ENCODE measurements at places on chromosomes 3 and 15. TPM values are rescaled to one million over a fixed set of nuclear protein-coding genes. Genes with fewer than 3 reads are reported as not detected.

The C3orf70 gene
- total RNA-seq: 0.06 TPM

The CNTN3 gene
- total RNA-seq: not detected

DNA sequence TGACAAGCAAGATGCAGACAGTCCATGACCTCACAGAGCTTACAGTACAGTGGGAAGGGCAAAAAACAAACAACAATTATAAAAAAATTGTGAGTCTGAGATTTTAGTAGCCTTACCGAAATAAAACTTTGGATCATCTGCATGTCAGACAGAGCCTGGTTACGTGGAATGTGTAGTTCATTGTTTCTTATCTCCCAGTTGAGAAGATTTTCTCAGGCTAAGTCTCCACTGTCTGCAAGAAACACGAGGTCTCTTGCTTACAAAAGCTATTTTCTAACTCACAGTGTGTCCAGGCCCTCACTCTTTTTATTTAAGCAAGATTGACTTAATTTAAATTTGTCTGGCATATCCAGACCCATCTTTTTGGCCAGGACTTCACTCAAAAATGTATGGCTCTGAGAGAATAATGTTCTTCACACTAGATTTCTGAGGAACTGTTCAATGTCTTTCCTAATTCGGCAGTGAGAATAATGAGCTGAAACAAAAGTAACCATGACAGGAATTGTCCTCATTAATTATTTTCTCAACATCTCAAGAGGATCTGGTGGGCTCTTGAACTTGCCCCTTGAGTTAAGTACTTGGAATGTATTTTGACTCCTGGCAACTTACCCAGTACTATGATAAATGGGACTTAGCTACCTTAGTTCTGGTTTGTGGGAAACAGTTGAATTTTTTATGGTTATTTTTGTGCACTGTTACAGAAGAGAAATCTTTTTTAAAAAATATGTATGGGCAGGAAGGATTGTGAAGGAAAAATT is 265.1 kb upstream of the COL8A1 start:
- no peak for DNase-seq

DNA sequence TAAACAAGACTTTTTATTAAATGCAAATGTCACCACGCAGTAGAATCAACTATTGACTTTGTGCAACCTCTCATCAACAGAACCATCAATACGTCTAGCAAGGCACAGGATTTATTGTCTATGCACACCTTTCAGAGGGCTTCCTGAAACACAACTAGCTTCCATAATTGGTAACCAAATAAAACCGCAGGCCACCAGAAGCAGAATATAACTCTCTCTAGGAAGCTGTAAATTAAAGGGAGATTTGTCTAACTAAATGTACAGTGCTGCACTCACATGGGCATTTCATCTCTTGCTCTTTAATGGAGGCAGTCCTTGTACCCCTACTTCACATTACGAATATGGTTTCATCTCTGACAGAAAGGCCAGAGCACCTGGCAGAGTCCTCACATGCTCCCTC is 93.0 kb downstream of the FHIT start:
- no peak for DNase-seq

GRCh38 chr3:1696669-1697275 is 401.9 kb upstream of the CNTN4 start:
- no peak for DNase-seq

DNA sequence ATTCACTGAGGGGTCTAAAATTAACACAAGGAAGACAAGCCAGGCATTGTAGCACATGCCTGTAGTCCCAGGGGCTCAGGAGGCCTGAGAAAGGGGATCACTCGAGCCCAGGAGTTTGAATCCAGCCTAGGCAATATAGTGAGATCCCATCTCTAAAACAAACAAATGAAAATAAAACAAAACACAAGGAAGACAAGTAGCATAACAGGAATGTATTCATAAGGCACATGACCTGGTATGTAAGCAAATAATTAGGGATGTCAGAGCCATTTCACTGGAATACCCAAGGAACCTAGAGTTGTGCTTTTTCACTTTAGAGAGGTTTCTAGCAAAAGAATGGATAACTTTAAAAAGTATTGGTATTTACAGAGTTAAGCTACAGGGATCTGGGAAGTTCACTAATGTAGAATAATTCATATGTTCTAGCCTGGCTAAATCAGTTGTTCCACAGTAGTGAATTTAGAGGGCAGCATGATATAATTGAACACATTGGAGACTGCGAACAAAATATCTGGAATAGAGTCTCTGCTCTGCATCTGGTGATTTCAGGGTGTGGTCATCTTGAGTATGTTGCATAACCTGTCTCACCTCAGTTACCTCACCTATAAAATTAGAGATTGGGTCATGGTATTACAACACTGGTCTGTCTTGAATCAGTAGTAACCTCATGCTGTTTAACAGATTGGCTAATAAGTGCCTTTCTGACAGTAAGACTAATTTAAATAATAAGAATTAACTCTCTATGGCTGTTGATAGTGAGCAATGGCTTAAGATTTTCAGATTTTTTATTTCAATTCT is 9.3 kb downstream of the GRAMD1C start:
- DNase-seq: no peak

DNA sequence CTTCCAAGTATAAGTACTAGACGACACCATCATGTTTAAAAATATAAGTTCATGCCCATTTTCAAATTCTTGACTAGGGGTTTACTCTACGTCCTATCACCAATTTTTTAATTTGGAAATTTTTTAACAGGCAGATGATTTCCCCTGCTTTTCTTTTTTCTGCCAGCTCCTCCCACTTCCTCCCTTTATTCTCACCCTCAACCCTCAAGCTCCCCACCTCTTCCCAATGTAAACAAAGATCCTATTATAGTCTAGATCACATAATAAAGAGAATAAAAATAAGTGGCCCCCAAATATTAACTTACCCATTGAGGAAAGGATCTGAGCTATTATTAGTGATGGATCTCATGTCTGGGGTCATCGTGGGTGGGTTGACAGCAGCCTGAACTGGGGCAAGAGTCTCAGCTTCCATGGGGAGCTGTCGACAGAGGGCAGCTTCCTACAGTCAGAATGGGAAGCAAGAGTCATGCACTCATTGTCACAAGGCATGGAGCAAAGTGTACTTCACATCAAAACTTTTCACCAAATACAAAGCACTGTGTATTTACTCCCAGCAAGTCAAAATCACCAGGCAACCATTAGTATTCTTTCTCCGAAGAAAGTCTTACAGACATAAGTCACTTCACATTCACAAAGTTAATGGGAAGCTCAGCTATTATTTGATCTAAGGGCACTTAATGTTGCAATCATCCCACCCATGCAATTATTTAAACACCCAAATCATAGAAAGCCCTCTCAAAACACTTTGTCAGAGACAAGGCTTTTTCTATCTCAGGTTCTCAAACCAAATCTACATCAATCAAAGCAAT is 53.2 kb downstream of the TM4SF4 start:
- no peak for DNase-seq

- DNase-seq: no peak
These were observed 39.7 kb downstream of the BCHE start for GRCh38 chr3:165797551-165797950.
